ENCODE measurements at places on chromosomes 6 and 20. TPM values are rescaled to one million over a fixed set of nuclear protein-coding genes. Genes with fewer than 3 reads are reported as not detected.

MCCD1 gene
- polyA plus RNA-seq: not detected

TMX4 gene
- polyA plus RNA-seq: 47.2 TPM

HLA-DPA1 gene
- polyA plus RNA-seq: 26.7 TPM

MTHFD1L gene
- 23.2 TPM for polyA plus RNA-seq

C20orf204 gene
- polyA plus RNA-seq: 0.61 TPM

PPIL6 gene
- polyA plus RNA-seq: 6.3 TPM

MAS1 gene
- polyA plus RNA-seq: 0.32 TPM

TRIM31 gene
- polyA plus RNA-seq: not detected
